ENCODE measurements at places on chromosomes 11 and 22. TPM values are rescaled to one million over a fixed set of nuclear protein-coding genes. Genes with fewer than 3 reads are reported as not detected.

The CNGA4 gene
- total RNA-seq: 0.18 TPM

The NTM gene
- not detected for total RNA-seq

The LINC01488 gene
- total RNA-seq: not detected

The ALDH3B2 gene
- not detected for total RNA-seq

The CRYBB3 gene
- total RNA-seq: not detected

The LDHAL6A gene
- not detected for total RNA-seq

The HOATZ gene
- not detected for total RNA-seq

The DERL3 gene
- total RNA-seq: 0.40 TPM

The DGCR6 gene
- total RNA-seq: 0.55 TPM

The HSPA8 gene
- 1,804 TPM for total RNA-seq

The TRIM48 gene
- not detected for total RNA-seq

The MPEG1 gene
- total RNA-seq: not detected

The ME3 gene
- total RNA-seq: 14.1 TPM

The MEI1 gene
- not detected for total RNA-seq

The OR51B4 gene
- not detected for total RNA-seq

The GSTT2B gene
- not detected for total RNA-seq

The SGSM1 gene
- total RNA-seq: 0.17 TPM
